ENCODE measurements at places on chromosomes 5 and 9.

GRCh38 chr5:44887722-44888121, 79.0 kb downstream of the MRPS30 start:
- DNase-seq = no peak

DNA sequence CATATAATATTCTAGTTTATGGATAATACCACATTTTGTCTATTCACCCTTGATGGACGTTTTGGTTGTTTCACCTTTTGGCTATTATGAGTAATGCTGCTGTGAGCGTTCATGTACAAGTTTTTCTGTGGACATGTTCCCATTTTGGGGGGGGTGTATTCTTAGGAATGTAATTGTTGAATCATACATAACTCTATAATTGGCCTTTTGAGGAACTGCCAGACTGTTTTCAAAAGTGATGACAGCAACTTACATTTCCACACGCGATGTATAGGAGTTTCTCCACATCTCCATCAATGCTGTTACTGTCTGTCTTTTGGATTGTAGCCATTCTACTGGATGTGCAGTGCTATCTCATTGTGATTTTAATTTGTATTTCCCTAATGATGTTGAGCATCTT, 69.8 kb downstream of the SLC46A2 start:
- no peak for DNase-seq

- no peak for DNase-seq
Observed at GRCh38 chr5:90644132-90644531, 85.5 kb downstream of the ADGRV1 start.

DNA sequence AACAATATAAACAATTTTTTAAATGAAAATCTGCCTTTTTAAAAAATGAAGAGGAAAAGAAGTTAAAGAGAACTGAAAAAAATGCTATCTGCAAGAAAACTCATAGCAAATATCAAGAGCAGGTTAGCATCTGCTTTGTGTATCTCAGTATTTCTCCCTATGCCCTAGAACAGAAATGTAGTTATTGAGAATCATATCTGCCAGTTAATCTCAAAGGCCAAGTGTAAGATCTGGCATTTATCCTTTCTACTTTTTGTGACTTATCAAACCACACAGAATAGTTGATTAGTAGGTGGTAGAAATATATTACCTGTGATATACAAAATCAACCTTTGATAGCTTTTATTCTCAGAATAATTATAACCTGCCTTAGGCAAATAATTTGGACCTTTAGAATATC, 1699.8 kb downstream of the EFNA5 start:
- no peak for DNase-seq

DNA sequence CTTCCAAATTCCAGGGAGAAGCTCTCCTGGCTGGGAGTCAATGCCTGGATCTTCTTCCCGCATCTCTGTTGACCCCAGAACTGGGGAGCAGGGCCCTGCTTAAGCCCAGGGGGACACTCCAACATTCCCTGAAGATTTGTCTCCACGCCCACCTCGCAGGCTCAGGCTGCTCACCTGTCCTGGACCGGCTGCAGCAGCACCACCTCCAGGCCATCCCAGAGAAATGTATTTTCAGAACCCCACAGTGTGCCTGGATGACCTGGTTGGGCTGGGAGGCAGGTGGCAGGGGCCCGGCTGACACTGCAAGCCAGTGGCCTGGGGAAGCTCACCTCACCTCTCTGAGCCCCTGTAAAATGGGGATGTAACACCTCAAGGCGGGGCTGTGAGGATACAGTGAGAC, 27.1 kb upstream of the ZBTB43 start:
- no peak for DNase-seq

- DNase-seq = no peak
Observed at GRCh38 chr5:53386341-53386740, 94.1 kb upstream of the FST start.

GRCh38 chr5:42982107-42982622, 58.0 kb downstream of the ANXA2R start:
- no peak for DNase-seq

DNA sequence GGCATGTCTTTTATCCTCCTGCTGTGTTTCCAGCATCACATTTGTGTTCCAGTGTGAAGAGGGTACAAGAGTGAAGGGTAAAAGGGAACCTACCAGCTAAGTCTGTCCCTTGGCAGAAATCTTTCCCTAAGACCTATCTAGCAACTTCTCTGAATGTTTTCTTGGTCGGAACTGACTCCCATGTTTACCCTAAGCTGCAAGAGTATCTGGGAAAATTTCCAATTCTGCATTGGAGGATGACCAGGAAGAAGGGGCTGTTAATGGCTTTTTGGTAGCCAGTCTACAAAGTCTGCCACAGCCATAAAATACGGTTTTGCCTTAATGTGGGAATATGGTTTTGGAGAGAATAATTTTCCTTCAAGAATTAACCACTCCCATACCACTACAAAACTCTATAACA, 75.1 kb downstream of the MAST4 start:
- DNase-seq = no peak

GRCh38 chr5:168328814-168329213, 37.4 kb downstream of the WWC1 start:
- no peak for DNase-seq

- no peak for DNase-seq
Observed at GRCh38 chr5:59169768-59170150, 586.9 kb downstream of the RAB3C start.

GRCh38 chr5:151026679-151027078, 6.3 kb downstream of the GPX3 start:
- DNase-seq = no peak

- no peak for DNase-seq
Observed at GRCh38 chr5:163756170-163756569, 250.8 kb downstream of the MAT2B start.

DNA sequence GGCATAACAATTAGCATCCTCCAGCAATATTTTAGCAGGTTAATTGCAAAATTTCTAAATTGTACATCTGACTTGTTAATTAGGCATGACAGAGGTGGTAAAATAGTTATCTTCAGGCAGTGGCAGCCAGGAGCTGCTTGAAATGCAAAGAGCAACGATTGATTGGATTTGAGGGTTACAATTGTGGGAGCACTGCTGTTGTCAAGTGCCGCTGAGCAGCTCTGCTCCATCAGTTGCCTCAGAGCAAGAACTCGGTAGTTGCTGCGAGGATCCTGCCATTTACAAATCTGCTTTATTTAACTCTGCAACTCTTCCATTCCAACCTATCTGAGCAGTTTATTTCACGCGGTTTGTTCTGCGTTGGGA, 12.6 kb downstream of the PBX3 start:
- DNase-seq = no peak

- DNase-seq = no peak
Observed at GRCh38 chr9:112170235-112170634, 4.9 kb downstream of the SUSD1 start.

DNA sequence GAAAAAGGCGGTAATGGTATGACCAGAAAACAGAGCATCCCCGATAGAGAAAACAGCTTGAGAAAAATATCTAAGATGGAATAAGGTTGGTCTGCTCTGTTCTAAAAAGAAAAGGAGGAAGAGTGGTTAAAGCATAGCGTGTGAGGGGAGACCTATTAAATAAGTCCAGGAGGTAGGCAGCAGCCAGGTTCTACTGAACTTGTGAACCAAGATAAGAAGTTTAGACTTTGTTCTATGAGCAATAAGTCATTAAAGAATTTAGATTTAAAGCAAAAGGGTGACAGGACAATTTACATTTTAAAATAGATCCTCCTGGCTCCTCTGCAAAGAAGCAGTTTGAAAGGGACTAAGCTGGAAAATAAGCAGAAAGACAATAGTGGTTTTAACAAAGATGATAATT, 81.3 kb upstream of the COX7C start:
- DNase-seq = no peak

DNA sequence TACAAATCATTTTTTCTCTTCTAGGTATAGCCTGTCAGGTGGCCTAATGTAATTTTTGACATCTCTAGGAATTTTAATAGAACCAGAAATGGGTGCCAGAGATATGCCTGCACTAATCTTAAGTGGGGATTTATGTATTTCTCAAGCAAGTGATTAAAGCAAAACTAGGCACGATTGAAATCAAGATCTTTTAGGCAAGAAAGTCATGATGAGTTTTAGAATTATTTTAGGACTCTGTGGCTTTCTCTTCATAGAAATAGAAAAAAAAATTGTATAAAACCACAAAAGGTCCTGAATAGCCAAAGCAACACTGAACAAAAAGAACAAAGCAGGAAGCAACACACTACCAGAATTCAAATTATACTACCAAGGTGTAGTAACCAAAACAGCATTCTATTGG, 952 bp upstream of the AMACR start:
- no peak for DNase-seq

DNA sequence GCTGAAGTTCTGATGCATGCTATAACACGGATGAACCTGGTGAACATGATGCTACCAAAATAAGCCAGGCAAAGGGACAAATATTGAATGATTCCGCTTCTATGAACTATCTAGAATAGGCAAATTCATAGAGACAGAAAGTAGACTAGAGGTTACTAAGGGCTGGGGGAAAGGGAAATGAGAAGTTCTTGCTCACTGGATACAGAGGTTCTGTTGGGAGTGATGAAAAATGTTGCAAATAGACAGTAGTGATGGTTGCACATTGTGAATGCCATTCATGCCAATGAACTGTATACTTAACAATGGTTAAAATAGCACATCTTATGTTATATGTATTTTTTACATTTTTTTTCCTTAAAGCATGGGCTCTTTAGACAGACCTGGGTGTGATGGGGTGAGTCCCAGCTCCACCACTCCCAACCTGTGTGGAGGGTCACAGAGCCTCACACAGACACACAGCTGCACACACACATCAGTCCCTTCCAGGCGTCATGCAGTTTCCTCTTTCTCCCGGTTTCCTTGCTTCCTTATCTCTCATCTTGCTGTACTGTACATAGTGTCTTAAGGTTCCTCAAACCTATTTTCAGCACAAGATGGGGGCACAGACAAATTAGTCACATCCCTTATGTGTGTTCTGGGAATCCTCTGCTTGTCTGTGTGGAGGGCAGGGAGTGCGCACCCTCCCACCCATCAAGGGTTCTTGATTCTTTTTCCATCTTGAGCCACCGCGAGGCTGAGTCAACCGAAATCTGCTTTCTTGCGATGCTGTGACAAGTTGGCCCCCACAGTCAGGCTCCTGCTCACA, 192.9 kb downstream of the CRB2 start:
- DNase-seq = no peak

GRCh38 chr9:100472268-100472667, 681 bp upstream of the TMEFF1 start:
- no peak for DNase-seq
